ENCODE measurements at places on chromosomes 1 and 21.

- no peak for DNase-seq
Measured at GRCh38 chr1:5938101-5938646, 54.1 kb downstream of the NPHP4 start.

DNA sequence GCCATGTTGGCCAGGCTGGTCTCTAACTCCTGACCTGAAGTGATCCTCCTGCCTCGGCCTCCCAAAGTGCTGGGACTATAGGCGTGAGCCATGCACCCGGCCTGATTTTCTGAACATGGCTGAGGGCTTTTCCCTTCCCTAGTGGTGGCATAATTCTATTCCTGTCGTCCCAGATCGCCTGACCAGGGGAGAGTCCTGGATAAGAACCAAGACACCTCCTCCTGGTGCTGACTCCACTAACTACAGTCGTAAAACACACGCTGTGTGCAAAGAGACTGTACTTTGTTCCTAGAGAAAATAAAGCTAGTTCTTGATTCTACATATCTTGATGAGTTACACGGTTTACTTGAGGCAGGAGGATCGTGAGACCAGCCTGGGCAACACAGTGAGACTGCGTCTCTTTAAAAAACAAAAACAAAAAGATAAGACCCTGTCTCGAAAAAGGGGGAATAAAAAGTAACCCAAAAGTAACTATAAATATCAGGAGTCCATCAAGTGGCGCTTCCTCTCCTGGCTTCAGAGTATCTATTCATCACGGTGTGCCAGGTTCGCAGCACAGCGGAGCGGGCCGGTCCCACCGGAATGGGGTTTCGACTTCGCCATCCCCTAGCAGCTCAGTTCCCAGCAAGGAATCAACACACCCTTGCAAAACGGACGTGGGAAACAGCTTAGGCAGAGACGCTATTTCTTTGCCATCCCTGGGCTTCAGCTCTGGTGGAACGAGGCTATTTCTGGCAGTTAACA, 973 bp downstream of the SDF4 start:
- DNase-seq: no peak

DNA sequence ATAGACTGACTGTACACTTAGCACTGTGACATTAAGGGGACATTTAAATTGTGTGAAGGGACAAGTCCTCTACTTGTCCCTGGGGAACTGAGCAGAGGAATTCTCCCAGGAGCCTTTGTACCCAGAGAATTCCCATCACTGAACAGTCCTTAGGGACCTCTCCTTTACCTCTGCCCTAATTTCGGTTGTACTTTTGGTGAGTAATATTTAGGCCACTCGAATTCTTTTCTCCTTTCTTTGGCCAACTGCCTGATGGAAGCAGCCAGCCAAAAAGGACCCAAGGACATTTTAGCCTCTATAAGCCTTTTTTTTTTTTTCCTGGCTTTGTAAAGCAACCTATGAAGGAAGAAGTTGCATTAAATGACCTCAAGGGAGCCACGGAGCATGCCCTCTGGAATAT, 71.5 kb downstream of the NR5A2 start:
- DNase-seq: no peak

- DNase-seq: no peak
Measured at GRCh38 chr21:40120940-40121575, 253.8 kb downstream of the PCP4 start.

DNA sequence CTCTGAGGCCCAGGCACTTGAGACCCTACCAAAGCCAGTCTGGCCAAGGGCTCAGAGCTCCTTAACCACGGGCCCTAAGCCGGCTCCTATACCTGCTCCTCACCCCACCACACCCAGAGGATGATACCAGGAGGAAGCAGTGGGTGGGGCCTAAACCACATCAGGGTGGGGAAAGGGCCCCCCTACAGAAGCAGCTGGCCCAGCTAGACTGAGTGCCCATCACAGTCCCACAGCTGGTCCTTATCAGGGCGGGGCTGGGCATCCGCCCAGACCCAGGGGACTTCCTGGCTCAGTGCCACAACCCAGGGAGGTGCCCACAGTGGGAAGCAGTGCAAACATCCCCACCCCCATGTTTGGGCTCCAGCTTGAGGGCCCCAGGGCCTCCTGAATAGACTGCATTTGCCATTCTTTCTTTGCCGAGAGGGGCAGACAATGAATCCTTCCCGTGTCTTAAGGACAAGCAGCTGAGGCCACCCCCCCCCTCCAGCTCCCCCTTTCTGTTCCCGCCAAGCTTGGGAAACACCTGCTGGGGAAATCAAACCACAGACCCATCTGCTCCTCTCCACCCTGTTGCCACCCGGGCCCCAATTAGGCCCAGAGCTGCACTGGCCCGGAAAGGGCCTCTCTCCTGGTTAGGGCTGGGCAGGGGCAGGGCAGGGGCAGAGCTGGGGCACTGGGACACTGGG, 6.2 kb downstream of the E2F2 start:
- DNase-seq: no peak

DNA sequence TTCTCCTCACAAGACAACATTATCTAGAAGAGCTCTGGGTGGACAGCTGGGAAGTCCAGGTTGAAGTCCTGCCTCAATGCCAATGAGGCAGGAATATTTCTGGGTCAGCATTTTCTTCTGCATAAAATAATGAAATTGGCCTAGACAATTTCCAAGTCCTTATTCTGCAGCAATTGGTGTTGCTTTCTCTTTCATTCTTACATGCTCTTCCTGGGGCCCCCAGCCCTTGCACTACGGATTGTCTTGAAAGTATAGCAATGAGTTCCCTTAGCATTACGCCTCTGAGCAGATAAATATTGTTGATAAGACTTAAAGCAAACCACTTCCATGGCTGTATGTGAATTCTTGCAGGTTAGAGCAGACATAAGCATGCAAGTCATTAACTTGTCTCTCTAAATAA, 188.5 kb downstream of the TGFBR3 start:
- DNase-seq: no peak

DNA sequence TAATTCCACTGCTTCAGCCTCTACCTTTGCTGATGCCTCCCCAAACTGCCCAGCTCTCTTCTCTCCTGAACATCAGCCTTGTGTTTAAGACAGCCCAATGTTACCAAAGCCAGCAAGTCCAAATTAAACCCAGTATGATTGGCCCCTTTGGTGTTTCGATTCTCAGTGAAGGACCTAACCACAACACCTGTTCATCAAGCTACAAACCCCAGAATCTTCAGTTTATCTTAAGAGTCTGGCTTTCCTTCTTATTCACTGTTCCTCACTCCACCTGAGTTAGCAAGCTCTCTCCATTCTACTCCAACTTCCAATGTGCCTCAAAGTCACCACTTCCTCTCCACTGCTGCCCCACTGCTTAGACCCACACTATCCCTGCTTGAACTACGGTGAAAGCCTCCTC, 25.5 kb upstream of the ITPKB start:
- no peak for DNase-seq

DNA sequence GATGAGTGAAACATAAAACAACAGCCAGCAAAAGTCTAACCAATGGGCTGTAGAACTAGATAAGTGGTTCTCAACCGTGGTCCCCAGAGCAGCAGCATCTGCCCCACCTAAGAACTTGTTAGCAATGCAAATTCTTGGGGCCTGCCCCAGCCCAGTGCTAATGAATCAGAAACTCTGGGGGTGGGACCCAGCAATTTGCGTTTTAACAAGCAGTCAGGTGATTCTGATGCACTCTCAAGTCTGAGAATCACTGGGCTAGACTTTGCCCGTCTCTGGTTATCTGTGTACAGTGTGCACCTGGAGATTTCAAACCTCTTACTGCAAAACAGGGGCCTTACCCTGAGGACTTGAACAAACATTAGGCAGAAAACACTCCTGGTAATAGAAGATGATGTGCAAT, 66.5 kb downstream of the PLXNA2 start:
- no peak for DNase-seq

GRCh38 chr1:26814893-26815292, 11.6 kb upstream of the ZDHHC18 start:
- DNase-seq: no peak

- DNase-seq: no peak
Measured at GRCh38 chr1:26102119-26102518, 9.5 kb upstream of the PDIK1L start.

DNA sequence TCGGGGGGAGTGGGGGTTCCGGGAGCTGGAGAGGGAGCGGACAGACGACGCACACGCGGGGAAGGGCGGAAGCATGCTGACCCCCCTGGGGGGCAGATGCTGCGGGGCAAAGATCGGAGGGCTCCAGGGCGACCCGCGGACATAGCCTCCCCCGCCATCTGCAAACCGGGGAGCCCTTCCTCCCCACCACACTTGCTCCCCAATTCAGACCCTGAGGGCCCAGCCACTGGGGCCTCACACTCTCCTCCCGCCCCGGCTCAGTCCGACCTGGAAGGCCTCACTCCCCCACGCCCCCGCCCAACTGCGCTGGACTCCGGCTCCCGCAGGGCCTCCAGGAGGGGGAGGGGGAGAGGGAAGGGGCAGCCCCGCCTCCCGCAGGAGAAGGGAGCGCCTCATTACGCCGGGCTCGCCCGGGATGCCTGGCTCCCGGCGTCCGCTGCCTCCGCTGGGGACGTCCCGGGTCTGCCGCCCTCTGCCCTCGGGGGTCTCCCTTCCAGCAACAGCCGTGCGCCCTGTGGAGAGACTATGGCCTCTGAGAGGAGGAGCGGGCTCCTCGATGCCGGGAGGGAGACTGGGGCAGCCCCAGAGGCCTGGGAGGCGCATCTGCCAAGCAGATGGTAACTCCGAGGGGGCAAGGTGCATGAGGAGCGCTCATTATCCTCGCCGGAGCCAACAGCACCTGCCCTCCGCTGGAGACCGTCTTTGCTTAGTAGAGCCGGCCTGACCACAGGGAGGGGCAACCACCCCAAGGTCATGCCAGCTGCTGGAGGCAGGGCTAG, 636 bp upstream of the CAMK2N1 start:
- no peak for DNase-seq

DNA sequence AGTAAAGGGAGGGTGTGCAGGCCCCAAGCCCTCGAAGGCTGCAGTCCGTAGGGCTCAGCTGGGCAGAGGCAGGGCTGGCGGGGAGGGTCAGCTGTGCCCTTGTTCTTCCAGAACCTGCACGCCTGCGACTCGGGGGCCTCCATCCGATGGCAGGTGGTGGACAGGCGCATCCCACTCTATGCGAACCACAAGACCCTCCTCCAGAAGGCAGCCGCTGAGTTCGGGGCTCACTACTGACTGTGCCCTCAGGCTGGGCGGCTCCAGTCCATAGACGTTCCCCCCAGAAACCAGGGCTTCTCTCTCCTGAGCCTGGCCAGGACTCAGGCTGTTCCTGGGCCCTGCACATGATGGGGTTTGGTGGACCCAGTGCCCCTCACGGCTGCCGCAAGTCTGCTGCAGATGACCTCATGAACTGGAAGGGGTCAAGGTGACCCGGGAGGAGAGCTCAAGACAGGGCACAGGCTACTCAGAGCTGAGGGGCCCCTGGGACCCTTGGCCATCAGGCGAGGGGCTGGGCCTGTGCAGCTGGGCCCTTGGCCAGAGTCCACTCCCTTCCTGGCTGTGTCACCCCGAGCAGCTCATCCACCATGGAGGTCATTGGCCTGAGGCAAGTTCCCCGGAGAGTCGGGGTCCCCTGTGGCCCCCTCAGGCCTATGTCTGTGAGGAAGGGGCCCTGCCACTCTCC, 13.6 kb upstream of the LRRC3 start:
- no peak for DNase-seq

GRCh38 chr1:150557813-150558212, 8.6 kb downstream of the ADAMTSL4 start:
- DNase-seq: no peak

- DNase-seq: no peak
Measured at GRCh38 chr1:200774311-200774710, 35.6 kb downstream of the CAMSAP2 start.

GRCh38 chr1:235513495-235514366, 9.5 kb upstream of the B3GALNT2 start:
- no peak for DNase-seq

GRCh38 chr1:112711041-112711440, 4.1 kb downstream of the PPM1J start:
- no peak for DNase-seq

DNA sequence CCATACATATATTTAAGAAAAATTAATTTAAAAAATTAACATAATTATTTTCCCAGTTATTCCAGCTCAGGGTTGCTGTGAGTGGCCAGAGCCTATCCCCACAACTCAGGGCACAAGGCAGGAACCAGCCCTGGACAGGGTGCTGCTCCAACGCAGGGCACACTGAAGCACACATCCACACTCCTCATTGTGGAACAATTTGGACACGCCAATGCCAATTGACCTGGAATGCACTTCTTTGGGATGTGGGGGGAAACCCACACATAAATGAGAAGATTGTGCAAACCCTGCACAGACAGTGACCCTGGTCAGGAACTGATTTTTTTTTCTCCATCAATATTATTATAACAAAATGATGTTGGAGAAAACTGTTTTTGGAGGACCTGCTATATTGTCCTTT, 23.4 kb downstream of the SAMSN1 start:
- DNase-seq: no peak

GRCh38 chr1:151693057-151693651, 23.4 kb downstream of the CELF3 start:
- DNase-seq: no peak

GRCh38 chr1:91307784-91308409, 96.7 kb downstream of the HFM1 start:
- DNase-seq: no peak

GRCh38 chr1:7266561-7266960, 481.3 kb downstream of the CAMTA1 start:
- no peak for DNase-seq

DNA sequence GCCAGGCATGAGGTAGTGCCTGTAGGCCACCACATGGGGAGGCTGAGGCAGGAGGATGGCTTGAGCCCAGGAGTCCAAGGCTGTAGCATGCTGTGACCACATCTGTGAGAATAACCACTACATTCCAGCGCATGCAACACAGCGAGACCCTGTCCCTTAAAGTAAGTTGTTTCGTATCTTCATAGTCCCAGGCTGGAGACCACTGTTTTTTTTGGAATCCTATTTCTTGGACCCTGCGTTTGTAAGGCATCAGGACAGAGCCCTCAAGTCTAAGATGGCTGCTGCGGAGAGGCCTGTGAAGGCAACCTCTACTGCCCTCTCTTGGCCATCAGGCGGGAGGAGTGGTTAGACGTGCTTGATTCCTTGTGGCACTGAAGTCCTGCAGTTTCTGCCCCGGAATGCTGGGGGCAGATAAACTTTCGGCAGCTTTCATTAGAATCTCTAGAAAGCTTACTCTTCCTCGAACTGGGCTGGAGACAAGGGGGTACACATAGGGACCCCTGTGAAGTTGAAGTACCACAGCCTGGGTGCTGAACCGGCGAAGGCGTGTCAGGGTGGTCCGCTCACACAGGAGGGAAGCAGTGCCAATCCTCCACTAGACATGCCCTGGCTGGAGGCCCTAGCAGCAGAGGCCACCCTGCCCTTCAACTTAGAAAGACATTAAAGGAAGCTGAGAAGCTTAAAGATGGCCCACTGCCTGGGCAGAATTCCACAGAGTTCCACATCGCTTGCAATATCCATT, 36.6 kb downstream of the RABIF start:
- DNase-seq: no peak

- no peak for DNase-seq
Measured at GRCh38 chr1:86887479-86888162, 26.3 kb downstream of the SELENOF start.

GRCh38 chr1:94063379-94063778, 57.6 kb downstream of the ABCA4 start:
- no peak for DNase-seq
